ENCODE measurements at places on chromosomes 2 and 18.
A peak's percentile ranks its signal among the peaks of the same experiment; 100 is the strongest.

- no peak for DNase-seq
Measured at GRCh38 chr2:188042412-188042811, 249.3 kb upstream of the GULP1 start.

GRCh38 chr2:162318328-162319180, at the start of gene IFIH1:
TSS of gene IFIH1 (minus strand) at chr2:162318684. CDS start at chr2:162318307, 377 bp downstream.
- DNase-seq: peak; percentile 70

- no peak for DNase-seq
Measured at GRCh38 chr2:221255862-221256261, 316.2 kb downstream of the EPHA4 start.

- DNase-seq: no peak
Measured at GRCh38 chr18:40094441-40094840, 1860.6 kb upstream of the PIK3C3 start.

DNA sequence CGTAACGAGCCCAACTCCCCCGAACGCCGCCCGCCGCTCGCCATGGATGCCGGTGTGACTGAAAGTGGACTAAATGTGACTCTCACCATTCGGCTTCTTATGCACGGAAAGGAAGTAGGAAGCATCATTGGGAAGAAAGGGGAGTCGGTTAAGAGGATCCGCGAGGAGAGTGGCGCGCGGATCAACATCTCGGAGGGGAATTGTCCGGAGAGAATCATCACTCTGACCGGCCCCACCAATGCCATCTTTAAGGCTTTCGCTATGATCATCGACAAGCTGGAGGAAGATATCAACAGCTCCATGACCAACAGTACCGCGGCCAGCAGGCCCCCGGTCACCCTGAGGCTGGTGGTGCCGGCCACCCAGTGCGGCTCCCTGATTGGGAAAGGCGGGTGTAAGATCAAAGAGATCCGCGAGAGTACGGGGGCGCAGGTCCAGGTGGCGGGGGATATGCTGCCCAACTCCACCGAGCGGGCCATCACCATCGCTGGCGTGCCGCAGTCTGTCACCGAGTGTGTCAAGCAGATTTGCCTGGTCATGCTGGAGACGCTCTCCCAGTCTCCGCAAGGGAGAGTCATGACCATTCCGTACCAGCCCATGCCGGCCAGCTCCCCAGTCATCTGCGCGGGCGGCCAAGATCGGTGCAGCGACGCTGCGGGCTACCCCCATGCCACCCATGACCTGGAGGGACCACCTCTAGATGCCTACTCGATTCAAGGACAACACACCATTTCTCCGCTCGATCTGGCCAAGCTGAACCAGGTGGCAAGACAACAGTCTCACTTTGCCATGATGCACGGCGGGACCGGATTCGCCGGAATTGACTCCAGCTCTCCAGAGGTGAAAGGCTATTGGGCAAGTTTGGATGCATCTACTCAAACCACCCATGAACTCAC, 673 bp downstream of the PCBP1 start:
- DNase-seq: no peak

GRCh38 chr2:144517866-144518747, 1.8 kb downstream of the ZEB2 start:
- DNase-seq: no peak

GRCh38 chr18:9614401-9615279, at the start of gene PPP4R1:
TSS of gene PPP4R1 (minus strand) at chr18:9614559. CDS start at chr18:9614484, 75 bp downstream.
- no peak for DNase-seq

Measured in NCI-H187 (cell line).